Stimulated activated CD8-positive, alpha-beta memory T cell treated with anti-CD3 and anti-CD28 coated beads, Interleukin-4, amount 100 ng/mL, for 1 hour (primary cell): ENCODE measurements at places on chromosomes 11 and 22.

DNA sequence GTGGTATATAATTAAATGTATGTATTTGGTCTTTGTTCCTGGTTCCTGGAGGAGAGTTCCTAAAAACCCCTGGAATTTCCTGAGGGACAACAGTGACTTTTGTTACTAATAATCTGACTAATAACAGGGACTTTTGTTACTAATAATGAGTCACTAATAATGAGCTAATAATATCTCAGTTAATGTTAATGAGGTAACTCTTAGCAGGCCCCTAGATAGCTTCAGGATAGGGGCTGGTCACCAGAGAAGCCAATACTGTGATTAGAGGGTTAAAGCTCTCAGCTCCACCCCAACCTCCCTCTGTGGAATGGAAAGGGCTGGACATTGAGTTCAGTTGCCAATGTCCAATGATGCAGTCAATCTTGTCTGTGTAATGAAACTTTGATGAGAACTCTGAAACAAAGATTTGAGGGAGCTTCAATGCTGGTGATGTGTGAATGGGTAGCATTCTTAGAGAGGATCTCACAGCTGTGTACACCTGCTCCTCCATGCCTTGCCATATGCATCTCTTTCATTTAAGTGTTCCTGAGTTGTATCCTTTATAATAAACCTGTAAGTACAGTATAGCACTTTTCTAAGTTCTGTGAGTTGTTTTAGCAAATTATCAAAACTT lies 1431.4 kb upstream of the TENM4 start:
- no peak for DNase-seq

DNA sequence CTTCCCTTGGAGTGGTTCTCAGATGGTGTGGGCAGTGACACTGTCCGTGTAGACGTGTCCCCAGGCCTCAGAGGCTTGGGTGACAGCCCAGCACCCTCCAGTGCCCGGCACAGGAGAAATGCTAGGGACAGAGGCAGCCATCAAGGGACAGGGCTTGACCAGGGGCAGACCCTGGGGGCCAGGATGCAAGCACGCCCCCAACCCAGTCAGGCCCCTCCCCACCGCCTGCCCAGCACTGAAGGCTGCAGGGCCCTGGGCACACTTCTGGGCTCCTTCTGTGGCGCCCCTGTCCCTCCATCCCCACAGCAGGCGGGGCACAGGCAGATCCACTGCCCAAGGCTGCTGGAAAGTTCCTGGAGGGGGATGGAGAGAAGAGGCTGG lies 11.1 kb downstream of the IGF2 start:
- DNase-seq = no peak

DNA sequence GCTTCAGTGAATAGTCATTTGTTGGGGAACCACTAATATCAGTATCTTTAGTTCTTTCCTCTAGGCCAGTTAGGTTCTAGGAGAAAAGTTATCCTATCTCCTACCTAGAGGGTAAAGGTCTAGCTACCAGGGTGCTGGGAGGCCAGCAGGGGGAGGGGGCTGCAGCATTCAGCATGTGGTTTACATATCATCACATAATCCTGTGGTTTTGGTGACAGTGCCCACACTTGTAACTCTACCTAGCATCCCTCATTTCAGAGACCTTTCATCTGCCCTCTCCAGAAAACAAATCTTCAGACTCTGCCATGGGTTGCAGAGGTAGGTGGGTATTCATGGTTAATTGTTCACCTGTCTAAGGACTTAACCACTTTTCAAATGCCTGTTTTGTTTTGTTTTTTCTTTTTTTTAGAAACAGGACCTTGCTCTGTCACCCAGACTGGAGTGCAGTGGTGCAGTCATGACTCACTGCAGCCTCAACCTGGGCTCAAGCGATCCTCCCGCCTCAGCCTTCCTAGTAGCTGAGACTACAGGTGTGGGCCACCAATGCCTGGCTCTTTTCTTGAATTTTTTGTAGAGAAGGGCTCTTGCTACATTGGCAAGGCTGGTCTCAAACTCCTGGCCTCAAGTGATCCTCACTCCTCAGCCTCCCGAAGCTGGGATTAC lies 146.8 kb downstream of the ENTHD1 start:
- no peak for DNase-seq

- no peak for DNase-seq
Observed at GRCh38 chr22:29284196-29284595, 16.1 kb downstream of the EWSR1 start.

- DNase-seq = no peak
Observed at GRCh38 chr11:2914455-2915195, 14.6 kb downstream of the PHLDA2 start.

DNA sequence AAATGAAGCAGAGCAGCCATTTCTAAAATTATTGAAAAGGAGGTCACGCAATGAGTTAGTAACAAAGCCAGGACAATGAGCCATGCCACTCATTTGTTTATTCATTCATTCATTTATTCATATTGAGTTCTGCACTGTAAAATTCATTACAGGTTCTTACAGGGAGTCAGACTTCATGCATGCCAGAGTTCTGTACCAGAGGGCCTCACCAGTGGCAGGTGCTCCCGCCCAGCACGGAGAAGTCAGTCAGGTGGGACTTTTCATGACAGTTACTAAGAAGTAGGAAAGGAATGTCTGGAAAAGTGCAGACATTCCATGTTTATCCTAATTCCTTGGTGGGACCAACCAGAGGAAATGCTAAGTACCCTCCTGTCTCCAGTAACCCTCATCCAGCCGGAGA lies 217.5 kb upstream of the BLID start:
- DNase-seq = no peak

DNA sequence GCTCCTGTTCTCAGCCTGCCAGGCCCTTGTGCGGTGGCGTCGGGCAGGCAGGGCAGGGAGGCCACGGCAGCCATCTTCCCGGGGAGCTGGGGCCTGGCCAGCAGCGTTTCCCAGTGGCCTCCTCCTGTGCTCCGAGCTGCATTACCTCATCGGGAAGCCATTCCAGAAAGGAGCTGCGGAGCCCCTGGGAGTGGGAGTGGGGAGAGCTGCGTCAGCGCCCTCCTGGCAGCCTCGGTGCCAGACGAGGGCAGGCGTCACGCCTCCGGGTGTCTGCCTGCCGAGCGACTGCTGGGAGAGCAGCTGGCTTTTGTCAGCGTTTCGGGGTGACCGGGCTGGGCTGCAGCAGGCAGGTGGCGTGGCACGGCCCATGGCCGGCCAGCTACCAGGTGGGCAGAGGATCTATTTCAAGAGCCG lies 30.9 kb upstream of the WNT7B start:
- DNase-seq = no peak

DNA sequence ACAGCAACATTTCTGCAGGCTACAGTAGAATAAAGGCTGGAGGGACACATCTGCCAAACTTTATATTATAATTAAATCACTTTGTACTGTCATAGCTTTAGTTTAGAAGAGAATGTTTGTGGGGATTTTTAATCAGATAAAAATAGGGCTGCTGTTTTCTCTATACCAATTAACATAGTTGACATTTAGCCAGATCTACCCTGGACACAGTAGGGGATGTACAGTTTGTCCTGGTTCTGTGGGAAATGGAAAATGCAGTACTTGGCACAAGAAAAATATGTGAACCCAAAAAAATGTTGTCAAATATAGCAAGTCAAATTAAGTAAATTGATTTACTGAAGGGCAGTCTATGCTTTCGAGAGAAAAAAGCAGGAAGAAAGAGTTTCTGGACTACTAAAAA lies 20.8 kb upstream of the PICALM start:
- DNase-seq = no peak

DNA sequence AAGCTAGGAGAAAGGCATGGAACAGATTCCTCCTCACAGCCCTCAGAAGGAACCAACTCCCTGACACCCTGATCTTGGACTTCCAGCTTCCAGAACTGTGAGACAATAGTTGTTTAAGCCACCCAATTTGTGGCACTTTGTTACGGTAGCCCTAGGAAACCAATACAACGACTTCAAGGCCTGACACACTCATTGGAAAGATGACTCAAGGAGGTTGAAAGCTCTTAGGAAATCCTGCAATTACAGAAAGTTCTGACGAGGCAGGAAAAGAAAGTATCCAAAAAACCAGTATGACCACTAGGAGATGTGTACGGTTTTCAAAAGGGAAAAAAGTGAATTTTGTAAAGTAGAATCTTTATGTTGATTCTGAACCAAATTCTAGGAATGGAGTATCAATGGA lies 161.4 kb downstream of the SWAP70 start:
- no peak for DNase-seq

DNA sequence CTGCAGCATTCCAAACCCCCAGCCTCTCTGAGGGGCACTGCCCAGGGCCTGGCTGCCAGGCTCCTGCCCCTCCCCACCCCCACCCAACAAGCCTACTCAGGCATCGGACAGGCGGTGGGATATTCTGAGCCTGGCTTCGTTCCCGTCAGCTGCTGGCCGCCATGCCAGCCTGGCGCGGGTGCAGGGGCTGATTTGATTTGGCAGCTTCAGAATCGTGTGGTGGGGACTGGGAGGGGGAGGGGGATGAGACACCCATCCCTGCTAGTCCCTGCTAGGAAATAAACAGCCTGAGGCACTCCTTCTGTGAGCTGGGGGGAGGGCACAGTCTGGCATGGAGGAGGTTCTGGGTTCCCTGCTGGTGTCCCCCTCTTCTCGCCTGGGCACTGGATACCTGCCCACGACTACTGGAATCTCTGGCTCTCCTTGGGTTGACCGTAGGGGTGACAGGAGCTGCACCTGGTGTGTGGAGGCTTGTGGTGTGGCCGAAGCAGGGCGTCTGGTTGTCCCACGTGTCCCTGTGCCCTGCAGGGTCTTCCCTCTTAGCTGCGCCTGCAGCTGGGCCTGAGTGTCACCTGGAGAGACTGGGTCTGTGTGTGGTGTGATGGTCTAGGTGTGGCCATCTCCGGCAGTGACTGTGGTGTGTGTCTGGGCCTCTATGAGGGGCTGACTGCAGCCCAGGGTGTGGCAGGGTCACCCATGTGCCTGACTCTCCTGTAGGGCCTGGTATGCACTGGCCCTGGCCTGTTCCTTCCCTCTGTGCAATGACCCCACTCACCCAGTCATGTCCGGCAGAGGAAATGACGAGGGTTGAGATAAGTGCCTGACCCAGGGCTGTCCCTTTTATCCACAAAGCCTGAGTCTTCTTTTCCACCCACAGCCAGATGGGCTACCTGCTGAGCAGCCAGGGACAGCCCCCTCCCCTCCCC lies 42.2 kb downstream of the PDE2A start:
- no peak for DNase-seq

DNA sequence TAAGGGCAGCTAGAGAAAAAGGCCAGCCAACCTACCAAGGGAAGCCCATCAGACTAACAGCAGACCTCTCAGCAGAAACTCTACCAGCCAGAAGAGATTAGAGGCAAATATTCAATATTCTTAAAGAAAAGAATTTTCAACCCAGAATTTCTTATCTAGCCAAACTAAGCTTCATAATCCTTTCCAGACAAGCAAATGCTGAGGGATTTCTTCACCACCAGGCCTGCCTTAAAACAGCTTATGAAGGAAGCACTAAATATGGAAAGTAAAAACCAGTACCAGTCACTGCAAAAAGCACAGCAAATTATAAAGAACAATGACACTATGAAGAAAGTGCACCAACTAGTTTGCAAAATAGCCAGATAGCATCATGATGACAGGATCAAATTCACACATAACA lies 30.6 kb upstream of the CASP12 start:
- no peak for DNase-seq

DNA sequence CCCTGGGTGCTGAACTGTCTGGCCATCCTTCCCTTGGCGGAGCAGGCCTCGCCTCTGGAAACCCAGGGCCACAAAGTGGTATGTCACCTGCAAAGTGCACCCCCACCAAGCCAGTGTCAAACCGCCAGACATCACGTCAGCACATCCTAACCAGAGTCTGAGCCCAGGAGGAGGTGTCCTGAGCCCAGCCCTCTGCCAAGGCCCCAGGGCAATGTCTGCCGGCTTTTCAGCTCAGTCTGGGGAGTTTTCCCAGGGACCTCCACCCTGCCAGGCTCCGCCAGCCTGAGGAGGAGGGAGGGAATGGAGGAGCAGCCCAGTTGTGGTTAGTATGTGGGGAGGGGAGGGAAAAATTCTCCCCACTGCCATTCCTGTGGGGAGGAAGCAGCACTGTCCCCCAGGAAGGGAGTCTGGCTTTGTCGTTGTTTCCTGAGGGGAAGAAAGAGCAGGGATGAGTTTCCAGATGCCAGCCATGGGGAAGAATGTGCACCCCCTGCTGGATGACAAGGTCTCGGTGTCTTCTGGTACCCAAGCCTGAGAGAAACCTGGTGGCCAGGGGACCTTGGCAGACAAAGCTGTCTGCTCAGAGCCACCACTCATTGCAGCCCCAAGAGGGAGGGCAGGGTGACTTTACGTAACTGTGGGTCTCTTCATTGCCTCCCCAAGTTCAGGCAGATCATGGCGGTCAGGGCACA lies 81.4 kb upstream of the CD82 start:
- DNase-seq = no peak

DNA sequence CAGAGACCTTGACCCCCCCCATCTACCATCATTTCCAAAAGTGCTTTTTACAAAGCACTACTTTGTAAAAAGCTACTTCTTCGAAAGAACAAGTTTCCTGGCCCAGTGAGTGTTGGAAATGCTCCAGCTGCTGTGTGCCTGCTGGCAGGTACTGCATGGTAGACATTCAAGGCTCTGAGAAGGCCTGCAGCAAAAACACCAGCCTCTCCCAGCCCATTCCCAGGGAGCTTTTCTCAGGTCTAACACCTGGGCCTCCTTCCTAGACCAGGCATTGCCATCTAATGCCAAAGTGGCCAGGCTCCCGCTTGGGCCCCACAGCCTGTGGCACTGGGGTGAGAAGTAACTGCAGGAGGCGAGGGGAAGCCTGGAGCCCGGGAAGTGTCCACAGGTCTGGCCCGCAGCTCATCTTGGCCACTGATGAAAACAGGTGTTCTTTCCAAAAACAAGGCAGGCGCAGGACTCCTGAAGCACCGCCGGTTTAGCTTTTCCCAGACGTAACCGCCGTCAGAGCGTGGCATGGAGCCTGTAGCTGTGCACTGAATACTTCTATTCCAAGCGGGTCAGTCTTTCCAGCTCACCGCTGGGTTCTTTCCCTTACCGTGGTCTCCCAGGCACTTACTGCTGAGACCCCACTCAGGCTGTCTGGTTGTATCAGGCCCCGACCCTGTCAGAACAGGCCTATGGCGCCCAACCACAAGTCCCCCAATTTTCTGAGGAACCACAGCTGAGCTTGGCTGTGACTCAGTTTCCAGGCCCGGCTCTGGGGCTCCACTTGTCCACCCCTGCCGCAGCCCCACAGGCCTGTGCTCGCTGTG lies 1.2 kb upstream of the TCIRG1 start:
- no peak for DNase-seq

GRCh38 chr11:45754261-45754709 lies 50.7 kb upstream of the SLC35C1 start:
- no peak for DNase-seq

GRCh38 chr11:83682611-83682973 lies 396.4 kb upstream of the CCDC90B start:
- DNase-seq = no peak

DNA sequence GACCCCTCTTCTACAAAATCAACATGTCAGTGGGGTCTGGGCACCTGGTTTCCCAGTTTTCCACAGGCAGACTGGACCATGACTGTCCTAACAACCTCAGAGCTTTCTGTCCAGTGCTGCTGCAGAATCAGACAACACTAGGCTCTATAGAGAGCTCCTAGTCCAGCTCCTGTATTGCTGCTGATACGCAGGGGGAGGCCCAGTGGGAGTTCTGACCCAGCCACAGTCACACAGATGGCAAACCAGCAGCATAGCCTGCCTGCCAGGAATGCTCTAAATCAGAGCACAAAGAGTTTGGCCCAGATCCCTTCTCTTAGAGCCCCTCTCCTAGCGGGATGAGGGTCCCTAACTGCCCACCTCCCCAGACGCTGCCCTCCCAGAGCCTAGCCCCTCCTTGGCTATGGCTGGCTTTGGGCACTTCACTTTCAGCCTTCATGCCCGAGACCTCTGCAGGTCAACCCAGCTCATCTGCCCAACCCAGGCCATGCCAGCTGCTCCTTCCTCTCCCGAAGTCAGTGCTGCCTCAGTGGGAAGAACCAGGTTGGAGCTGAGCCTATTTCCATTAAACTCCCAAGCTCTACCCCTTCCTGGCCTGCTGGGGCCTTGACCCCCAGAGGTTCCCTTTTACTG lies 15.8 kb upstream of the SLCO2B1 start:
- DNase-seq = no peak
